Parietal lobe (tissue), 2 donors: ENCODE measurements at places on chromosomes 3 and 15. TPM values are rescaled to one million over a fixed set of nuclear protein-coding genes. Genes with fewer than 3 reads are reported as not detected.

Gene P2RY1
- total RNA-seq = 8.8 TPM

Gene EPHA3
- 208 TPM for total RNA-seq

Gene SAXO2
- total RNA-seq = 11.9 TPM

Gene ZCWPW2
- 1.3 TPM for total RNA-seq

Gene LRRC34
- 11.6 TPM for total RNA-seq

Gene NOX5
- total RNA-seq = 0.63 TPM

Gene GPR62
- total RNA-seq = 0.31 TPM

Gene MRPL46
- total RNA-seq = 21.3 TPM

Gene CFAP44
- 5.9 TPM for total RNA-seq

Gene RASL12
- 2.8 TPM for total RNA-seq

Gene RHOV
- total RNA-seq = 8.1 TPM

Gene NMNAT3
- total RNA-seq = 13.5 TPM

Gene ZNF619
- total RNA-seq = 5.0 TPM

Gene AADACL2
- total RNA-seq = not detected

Gene USP19
- total RNA-seq = 63.9 TPM

Gene BOC
- total RNA-seq = 33.8 TPM

Gene FAIM
- total RNA-seq = 22.8 TPM

Gene RTP1
- 0.31 TPM for total RNA-seq

Gene SECISBP2L
- total RNA-seq = 125 TPM

Gene GOLGA8M
- 1.3 TPM for total RNA-seq

Gene CTDSPL2
- 135 TPM for total RNA-seq

Gene FETUB
- not detected for total RNA-seq

Gene LOXL1
- total RNA-seq = 3.4 TPM

Gene MFGE8
- total RNA-seq = 38.5 TPM

Gene CFAP91
- total RNA-seq = 13.5 TPM

Gene GPR149
- total RNA-seq = 1.9 TPM

Gene POLQ
- 3.8 TPM for total RNA-seq

Gene CCK
- 7.8 TPM for total RNA-seq

Gene GP9
- total RNA-seq = not detected

Gene NCK1
- 25.0 TPM for total RNA-seq

Gene CERS3
- 0.63 TPM for total RNA-seq

Gene LXN
- total RNA-seq = 9.7 TPM

Gene CHRNA7
- total RNA-seq = 8.8 TPM

Gene RTP4
- not detected for total RNA-seq

Gene GPR156
- 9.1 TPM for total RNA-seq

Gene ITGA11
- 0.94 TPM for total RNA-seq

Gene SLC24A5
- total RNA-seq = not detected

Gene GOLGA8S
- under 0.01 TPM for total RNA-seq
